SIG-M5 (cell line): ENCODE measurements at places on chromosomes 13 and 19.

- DNase-seq: no peak
Measured at GRCh38 chr19:47210689-47211316, 20.2 kb downstream of the BBC3 start.

DNA sequence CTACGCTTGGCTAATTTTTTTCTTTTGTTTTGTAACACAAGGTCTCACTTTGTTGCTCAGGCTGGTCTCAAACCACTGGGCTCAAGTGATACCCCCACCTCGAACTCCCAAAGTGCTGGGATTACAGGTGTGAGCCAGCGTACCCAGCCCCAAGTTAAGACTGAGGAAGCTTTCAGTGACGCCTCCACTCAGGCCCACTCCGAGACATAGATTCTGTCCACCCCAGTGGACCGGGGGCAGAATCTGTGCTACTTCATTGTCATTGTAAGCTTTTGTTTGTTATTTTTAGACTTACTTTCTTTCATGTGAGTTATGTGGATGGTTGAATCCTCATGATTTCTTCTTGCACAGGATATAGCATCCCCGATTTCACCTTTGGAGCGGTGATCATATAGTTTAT lies 156.9 kb upstream of the TSHZ3 start:
- no peak for DNase-seq

- no peak for DNase-seq
Measured at GRCh38 chr19:40674291-40674690, 16.2 kb downstream of the NUMBL start.

DNA sequence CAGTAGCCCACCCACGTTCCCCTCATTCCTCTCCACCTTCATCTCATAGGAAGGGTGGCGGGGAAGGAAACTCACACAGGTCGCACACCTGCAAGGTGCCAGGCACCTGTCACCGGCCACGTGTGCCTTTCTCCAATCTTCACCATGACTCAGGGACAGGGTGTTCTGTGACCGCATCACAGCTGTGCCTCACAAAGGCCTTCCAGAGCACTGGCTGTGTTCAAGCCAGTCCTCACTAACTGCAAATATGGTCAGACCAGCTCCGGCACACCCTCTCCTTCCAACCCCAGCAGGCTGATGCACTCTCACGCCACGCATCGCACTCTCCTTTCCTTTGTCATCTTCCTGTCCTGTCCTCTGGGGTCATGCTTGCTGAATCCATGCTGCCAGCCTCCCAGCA lies 415.9 kb downstream of the IRS2 start:
- DNase-seq: no peak

DNA sequence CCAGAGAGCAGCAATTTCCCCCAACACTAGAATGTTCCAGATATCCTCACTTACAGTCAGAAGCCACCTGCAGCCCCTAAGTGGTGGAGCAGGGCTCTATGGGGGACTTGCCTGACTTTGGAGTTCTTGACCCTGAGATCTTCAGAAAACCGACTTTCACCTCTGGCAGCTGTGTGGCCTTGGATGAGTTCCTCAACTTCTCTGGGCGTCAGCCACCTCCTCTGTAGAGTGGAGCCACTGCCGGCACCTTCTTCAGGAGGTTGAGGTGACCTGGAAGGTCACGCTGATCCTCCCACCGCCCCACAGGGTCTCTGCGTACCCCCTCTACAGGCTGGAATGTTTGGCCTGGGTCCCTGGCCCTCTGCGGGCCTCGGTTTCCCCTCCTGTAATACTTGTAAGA lies 7.1 kb upstream of the FUT5 start:
- DNase-seq: no peak

DNA sequence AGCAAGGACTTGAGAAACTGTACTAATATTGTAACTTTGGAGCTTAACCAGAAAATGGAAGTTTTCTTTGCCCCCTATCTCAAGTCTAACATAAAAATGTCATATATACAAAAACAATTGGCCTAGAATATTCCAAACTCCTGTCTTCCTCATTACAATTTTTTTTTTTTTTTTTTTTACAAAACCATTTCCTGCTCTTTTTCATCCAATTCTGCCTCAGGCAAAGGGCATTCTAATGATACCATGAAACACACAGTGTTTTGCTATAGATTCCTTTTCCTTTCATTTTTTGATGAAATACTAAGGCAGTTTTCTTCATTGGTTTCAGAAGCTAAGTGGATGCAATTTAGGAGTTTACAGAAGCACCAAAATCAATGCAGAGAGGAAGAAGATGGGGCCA lies 119.7 kb downstream of the LHFPL6 start:
- no peak for DNase-seq

DNA sequence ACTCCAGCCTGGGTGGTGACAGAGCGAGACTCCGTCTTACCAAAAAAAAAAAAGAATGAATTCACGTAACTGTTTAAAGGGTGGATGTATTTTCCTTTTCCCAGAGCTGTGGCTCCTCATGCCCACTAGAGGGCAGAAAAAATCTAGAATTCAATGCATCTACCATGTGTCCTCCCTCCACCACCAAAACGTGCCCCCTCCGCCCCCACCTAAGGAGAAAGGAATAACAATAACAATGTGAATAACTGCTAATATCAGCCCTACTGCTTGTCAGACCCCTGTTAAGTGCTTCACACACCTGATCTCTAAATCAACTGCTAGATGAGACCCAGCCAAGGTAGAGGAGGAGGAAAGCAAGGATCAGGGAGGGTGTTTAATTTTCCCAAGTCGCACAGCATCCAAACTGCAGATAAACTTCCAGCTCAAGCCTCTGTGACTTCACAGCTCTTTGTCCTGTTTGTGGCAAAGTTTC lies 20.2 kb upstream of the PNMA8B start:
- no peak for DNase-seq

DNA sequence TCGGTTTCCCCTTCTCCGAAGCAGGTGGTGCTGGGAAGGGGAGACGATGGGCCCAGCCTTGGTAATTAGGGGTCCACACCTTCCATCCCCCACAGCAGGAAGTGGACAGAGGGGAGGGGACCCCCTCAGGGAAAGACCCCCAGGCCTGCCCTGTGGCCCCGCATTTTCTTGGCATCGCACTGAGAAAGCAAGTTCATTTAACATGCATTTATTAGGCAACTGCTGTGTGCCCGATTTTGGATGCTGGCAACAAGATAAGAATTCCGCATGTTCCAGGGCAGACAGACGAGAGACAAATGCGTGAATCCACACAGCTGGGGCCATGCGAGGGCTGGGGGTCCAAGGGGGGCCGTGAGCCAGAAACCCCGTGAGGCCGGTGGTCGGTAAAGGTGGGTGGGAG lies 28.4 kb downstream of the ARID3A start:
- no peak for DNase-seq

DNA sequence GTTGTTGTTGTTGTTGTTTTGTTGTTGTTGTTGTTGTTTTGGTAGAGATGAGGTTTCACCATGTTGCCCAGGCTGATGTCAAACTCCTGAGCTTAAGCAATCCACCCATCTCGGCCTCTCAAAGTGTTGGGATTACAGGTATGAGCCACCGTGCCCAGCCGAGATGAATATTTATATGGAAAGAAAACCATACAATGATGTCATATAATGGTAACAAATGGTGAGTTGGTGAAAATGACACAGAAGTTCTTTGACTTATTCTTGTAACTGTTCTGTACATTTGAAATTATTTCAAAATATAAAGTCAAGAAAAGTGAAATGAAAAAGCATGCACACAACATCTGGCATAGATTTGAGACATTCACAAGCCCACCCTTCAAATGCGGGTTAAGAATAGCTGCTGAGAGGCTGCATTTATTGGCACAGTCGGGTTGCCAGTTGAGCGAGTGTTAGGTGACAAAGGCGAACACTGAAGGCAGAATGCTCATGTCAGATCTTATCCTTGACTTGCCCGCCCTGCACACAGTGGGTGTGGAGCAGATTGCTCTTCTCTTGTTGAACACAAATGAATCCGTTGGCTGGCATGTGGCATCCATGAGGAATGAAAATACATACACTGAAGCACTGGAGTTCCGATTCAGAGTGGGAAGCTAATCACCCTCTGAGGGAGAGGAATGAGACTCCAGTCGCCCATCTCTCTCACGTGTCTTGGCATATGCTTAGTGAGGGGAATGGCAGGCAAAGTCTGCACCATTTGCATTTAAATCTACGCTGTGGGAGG lies 15.8 kb upstream of the UBE2S start:
- DNase-seq: no peak

DNA sequence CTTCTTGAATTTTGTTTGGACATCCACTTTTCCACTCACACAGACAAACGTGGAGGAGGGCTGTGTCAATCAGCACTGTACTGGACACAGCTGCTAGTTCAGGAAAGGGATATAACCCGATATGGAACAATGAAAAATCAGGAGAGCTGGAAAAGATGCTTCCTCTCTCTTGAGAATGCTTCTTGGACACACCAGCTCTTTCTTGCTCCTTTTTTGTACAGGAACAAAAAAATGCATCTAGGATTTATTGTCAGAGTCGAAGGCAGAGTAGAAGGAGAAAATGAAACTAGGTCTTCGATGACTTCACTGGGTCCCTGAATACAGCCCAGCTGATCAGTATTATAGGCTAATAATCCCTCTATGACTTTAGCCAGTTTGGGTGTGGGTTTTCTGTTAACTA lies 62.2 kb downstream of the PEG3 start:
- no peak for DNase-seq

DNA sequence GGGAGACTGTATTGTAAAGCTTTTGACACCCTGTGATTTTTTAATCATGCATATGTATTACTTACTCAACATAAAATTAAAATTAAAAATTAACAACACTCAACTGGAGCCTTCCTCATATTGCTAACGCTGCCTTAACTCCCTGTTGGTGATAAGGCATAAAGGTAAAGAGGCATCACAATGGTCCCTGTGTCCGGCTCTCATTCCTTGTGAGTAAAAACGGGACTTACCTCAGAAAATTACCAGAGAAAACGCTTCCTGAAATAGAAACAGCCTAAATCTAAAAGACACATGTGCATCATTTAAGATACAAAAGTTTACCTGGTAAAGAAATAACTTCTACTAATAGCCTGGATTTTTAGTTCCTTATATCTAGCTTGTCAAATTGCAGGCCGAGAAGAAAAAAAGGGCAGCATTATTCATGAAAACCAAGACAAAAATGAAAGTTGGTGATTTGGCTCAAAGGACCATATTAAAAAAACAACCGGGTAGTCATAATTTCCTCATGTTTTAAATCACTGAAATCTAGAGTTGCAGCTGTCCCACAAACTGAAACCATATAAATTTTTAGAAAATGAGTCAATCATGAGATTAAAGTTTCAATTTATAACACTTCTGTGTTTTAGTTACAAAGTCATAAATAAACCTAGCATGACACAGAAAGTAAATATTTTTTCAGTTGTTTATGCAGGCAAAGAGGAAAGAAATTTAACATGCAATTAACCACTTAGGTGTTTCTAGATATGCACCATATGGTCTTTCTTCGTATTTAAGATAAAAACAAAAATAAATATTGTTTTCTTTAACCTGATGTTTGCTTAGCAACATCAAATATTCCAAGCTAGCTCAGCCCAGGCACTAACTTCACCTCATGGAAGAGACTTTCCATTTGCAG lies 94.7 kb downstream of the MIPEP start:
- DNase-seq: no peak

DNA sequence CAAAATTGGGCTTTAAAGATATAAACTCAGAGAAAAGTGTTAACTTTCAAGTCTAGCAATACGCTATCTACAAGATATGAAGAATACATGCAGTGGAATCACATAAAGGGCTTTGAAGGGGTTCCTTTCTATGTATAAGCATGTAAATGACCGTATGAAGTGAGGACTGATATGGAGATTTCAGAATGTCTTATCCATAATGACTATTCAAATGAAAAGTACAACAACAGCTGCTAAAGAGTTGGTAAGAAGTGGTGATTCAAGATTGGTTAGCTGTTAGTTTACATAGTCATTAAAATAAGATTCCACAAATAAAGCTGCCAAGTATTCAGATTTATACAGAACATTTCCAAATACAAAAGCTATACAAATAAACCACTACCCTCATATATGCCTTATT lies 153.4 kb upstream of the STARD13 start:
- no peak for DNase-seq

DNA sequence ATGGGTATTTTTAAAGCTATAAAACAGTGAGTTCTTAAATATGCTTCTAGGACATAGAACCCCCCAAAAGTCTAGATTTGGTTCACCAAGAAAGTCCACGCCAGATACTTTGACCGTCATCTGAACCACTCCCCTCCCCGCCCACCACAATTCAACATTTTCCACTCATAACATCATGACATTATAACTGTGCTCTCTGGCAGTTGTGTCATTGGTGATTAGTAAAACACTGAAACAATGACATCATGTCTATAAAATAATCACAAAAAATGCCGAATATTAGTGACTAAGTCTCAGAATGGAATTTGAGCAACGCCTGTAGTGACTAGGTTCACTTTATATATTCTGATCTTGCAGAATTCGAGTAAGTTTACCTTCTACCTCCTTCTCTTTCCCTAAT lies 732.3 kb downstream of the FGF9 start:
- DNase-seq: no peak

GRCh38 chr19:6161271-6161850 lies 25.9 kb downstream of the ACSBG2 start:
- no peak for DNase-seq

DNA sequence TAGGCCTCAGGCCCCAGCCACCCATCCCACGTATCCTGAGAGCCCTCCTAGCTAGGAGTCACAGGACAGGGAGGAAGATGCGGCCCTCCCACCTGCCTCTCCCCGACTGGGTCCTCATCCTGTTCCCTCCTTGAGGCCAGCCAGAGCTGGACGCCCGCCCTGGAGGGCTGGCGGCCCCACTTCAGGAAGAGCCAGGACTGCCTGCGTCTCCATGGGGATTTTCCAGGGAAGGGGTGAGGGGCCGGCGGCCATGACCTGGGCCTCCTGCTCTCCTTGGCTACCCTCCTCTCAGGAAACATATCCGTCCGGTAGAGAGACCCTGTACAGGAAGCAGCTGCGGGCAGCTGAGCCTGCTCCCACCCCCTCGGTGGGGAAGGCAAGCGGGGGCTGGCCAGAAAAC lies 11.3 kb upstream of the PRKD2 start:
- no peak for DNase-seq

GRCh38 chr13:41458187-41458760 lies 924 bp downstream of the RGCC start:
- no peak for DNase-seq

DNA sequence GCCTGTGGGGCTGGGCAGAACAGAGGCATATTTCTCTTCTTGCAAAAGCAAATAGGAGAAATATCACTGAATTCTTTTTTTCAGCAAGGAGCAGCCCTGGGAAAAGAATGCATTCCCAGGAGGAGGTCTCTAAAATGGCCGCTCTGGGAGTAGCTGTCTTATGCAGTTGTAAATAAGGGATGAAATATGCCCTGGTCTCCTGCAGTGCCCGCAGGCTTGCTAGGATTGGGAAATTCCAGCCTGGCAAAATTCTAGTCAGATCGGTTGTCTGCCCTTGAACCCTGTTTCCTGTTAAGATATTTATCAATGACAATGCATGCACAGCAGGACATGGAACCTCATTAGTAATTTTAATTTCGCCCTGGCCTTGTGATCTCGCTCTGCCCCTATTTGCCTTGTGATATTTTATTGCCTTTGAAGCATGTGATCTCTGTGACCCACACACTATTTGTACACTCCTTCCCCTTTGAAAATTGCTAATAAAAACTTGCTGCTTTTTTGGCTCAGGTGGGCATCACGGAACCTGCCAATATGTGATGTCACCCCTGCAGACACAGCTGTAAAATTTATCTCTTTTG lies 1993.2 kb downstream of the PCDH9 start:
- no peak for DNase-seq
